ENCODE measurements at places on chromosomes 3 and 15. TPM values are rescaled to one million over a fixed set of nuclear protein-coding genes. Genes with fewer than 3 reads are reported as not detected.

DNA sequence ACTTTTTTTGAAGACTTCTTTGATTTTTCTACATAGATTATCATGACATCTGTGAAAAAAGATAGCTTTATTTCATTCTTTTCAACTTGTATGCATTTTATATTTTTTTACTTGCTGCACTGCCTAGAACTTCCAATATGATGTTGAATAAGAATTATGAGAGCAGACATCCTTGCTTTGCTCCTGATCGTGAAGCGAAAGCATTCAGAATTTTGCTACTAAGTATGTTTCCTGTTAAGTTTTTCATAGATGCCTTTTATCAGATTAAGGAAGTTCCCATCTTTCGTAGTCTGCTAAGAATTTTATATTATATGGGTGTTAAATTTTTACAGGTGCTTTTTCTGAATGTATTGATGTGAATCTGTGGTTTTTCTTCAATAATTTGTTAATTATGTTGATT is 163.4 kb upstream of the GADL1 start:
- no peak for DNase-seq

- DNase-seq: peak; percentile 46
Observed at GRCh38 chr3:46663591-46664135, 29.8 kb downstream of the ALS2CL start.

GRCh38 chr3:77041811-77042210 is 1.9 kb downstream of the ROBO2 start:
- no peak for DNase-seq

GRCh38 chr3:192296845-192297244 is 430.5 kb downstream of the FGF12 start:
- DNase-seq: no peak

DNA sequence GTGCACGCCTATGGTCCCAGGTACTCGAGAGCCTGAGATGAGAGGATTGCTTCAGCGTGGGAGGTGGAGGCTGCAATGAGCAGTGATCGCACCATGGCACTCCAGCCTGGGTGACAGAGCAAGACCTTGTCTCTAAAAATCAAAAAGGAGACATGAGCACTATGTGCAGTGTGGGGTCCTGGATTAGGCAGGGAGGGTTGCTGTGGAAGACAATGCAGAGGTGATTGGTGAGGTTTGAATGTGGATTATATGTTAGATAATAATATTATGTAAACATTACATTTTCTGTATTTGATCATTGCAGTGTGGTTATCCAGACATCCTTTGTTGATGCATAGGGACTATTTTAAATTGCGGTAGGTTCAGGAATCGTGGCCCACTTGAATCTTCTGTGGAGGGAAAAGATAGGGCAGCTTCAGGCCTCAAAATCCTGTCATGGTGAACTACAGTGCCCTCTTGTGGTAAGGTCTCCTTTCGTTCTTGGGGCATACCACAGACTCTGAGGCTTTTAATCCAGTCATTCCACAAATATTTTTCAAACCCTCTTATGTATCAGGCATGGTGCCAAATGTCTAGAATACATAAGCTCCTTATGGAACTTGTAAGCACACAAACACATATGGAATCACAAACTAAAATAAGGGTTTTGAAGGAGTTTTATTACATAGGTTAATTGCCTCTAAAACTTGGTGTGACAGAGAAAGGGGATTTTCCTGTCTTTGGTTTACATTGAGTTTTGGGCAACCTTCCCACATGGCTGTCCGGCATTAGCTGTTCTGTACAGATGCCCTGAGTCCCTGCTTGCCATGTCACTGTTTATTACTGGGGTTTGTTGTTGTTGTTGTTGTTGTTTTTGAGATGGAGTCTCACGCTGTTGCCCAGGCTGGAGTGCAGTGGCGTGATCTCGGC is 37.7 kb downstream of the GPD1L start:
- DNase-seq: peak; percentile 97

GRCh38 chr3:136818769-136819391 is at the start of gene SLC35G2:
TSS of gene SLC35G2 (plus strand) at chr3:136819126. CDS start at chr3:136854461, 35,335 bp downstream.
- DNase-seq: peak; percentile 52

GRCh38 chr15:56869573-56869972 is 48.9 kb upstream of the TCF12 start:
- DNase-seq: no peak

GRCh38 chr15:40787344-40787841 is 17.6 kb downstream of the C15orf62 start:
- peak; percentile 62 for DNase-seq

- no peak for DNase-seq
Observed at GRCh38 chr3:42339321-42339720, 71.1 kb downstream of the LYZL4 start.

DNA sequence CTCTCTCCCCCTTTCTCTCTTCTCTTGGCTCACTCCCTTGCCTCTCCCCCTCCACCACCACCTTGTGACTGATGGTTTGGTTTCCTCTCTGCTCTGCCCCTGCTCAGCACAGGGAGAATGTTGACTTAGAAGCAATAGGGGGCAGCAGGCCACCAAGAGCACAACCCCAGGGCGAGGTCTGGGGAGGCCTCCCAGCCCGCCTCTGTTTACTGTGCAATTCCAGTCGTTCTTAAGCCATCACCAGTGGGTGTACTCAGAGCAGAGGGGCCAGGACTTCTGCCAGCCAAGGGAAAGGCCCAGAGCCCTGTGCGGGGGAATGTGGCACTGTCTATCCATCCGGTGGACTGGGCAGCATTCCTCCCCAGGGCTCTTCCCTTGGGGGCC is 5.7 kb upstream of the APEH start:
- DNase-seq: no peak

GRCh38 chr3:71601811-71602210 is 18.3 kb upstream of the FOXP1 start:
- DNase-seq: peak; percentile 69

- peak; percentile 74 for DNase-seq
Observed at GRCh38 chr3:10286596-10287295, 6.0 kb downstream of the GHRL start.

- no peak for DNase-seq
Observed at GRCh38 chr3:194130807-194131589, 5.0 kb upstream of the HES1 start.

DNA sequence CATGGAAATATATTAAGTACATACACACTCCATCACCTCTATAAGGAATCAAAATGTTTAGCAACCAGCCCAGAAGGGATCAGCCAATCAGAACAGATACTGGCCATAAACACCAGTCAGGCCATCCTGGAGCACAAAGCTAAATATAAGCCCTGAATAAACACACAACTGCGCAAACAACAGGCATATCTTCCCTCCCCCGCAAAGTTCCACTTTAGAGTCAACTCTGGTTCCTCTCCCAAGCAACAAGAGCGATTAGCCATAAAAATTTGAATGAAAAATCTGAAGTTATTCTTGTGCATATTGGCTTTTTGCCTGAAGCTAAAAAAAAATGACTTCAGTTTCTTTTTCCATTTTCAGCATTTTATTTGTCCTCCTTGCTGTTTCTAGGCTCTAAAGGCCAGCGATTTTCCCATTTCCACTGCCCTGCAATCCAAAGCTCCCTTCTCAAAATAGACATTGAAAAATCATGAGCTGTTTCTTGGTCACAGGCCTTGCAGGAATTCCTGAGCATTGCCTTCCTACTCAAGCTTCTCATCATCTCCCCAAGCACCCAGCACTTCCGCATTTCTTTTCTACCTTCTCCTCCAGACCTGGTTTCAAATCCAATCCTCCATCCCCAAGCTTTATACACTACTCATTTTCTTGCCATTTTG is 247.9 kb downstream of the ZMAT3 start:
- DNase-seq: no peak

GRCh38 chr3:140007081-140007480 is 72.1 kb downstream of the CLSTN2 start:
- DNase-seq: no peak

Gene SLITRK3
- total RNA-seq: not detected

DNA sequence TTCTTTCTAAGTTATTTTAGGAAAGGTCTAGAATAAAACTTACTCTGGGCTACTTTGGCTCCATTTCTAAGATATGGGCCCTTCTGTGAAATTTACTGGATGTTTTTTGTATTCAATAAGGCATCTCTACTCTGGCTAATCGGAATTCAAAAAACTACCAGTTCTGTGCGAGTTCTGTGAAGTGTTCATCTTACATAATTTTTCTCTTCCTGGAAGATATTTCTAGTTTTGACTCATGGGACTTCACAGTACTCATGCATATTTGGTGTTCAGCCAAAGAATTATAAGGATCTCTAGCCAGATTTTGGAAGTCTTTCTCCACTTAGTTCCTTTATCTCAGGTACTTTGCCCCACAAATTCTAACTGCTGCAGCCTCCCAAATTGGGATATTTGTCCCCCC is 46.4 kb upstream of the MBNL1 start:
- peak; percentile 72 for DNase-seq

Gene SPINK8
- not detected for total RNA-seq

DNA sequence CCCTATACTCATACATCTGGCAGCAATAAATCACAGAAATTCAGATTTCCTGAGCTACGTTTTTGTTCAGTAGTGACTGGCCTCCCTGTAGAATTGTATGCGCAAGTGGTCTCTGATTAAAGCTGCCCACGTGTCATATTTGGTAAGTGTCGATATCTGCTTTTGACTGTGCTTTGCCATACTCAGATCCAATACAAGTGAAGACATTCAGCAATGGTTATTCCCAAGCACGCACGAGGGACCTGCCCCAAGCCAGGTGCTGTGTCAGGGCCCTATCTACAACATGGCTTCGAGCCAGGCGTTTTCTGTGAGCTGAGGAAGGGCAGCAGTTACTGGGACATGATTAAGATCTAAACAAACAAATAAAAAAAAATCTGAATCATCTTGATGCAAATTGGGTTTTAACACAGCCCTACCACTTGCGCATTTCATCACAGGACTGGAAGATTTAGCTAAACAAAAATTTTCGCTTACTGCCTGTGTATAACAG is 47.2 kb upstream of the ICE2 start:
- no peak for DNase-seq

Gene ST6GAL1
- 1.7 TPM for total RNA-seq

DNA sequence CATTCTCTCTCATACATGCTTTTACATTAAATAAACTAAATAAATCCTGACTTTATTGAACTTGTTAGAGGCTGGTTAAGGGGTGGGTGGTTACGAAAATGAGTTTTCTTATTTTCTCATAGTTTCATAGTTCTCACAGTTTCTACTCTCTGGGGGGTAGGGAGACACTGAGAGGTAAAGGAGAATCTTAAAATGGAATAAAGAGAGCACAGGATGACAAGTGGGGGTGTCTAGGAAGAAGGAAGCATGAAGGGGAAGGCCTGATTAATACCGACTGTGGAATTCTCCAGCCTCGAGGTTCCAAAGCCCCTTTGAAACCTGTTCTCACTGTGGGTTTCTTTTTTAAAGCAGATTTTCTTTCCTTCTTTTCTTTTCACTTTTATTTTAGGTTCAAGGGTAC is 66.4 kb upstream of the TRA2B start:
- DNase-seq: no peak

Gene KCNAB1
- total RNA-seq: under 0.01 TPM

Gene HEXA
- 17.5 TPM for total RNA-seq

DNA sequence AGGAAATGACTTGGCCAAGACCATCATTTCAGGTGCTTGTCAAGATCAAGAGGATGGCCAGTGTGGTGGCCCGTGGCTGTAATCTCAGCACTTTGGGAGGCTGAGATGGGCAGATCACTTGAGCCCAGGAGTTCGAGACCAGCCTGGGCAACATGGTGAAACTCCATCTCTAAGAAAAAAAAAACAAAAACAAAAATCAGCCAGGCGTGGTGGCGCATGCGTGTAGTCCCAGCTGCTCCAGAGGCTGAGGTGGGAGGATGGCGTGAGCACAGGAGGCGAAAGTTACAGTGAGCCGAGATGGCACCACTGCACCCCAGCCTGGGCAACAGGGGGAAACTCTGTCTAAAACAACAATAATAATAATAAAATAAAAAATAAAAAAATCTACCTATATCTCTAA is 15.0 kb downstream of the CRABP1 start:
- no peak for DNase-seq

Gene CACNA2D2
- total RNA-seq: not detected

Gene PRICKLE2
- 14.2 TPM for total RNA-seq

- DNase-seq: no peak
Observed at GRCh38 chr15:35244227-35244626, 159.1 kb upstream of the NANOGP8 start.

Gene CNTN4
- under 0.01 TPM for total RNA-seq

GRCh38 chr3:18841422-18842343 is 306.6 kb upstream of the KCNH8 start:
- DNase-seq: no peak

Gene CCK
- not detected for total RNA-seq

DNA sequence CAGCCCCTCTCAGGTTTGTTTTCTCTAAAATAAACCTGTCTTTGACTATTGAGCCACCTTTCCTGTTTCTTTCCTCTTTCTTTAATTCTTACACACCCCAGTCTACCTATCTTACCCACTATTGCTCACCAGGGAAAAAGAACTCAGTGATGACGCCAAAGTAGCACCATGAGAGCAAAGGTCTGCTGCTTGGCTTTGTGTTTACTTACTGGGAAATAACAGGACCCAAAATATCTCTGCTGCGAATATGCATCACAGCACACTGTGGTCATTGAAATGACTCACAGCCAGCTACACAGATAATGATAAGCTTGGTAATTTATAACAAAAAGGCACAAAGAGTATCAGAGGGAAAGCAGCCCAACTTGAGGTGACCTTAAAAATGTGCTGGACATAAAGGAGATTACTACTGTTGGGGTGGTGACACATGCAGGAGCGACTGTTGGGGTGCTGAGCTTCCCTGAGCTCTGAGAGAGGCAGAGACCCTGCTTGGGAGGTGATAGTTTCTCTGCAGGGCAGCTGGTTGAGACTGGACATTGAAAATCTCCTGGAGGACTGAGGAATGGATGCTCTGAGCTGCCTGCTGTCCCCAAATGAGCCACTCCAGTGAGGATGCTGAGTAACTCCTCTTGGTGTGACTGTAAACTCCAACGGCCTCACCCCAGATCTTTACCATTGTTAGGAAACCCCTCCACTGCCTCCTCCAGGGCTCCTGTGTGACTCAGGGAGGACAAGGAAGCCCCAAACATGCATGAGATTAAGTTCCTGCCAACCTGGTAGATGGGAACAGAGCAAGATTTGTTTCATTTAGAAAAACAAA is 14.5 kb downstream of the EFCAB12 start:
- peak; percentile 99 for DNase-seq

- DNase-seq: no peak
Observed at GRCh38 chr15:89502867-89503595, 6.6 kb upstream of the RHCG start.

Gene PIK3CB
- total RNA-seq: 7.5 TPM

- DNase-seq: peak; percentile 70
Observed at GRCh38 chr3:29642393-29643033, 361.6 kb downstream of the RBMS3 start.
